ENCODE measurements at places on chromosomes 4 and X.

DNA sequence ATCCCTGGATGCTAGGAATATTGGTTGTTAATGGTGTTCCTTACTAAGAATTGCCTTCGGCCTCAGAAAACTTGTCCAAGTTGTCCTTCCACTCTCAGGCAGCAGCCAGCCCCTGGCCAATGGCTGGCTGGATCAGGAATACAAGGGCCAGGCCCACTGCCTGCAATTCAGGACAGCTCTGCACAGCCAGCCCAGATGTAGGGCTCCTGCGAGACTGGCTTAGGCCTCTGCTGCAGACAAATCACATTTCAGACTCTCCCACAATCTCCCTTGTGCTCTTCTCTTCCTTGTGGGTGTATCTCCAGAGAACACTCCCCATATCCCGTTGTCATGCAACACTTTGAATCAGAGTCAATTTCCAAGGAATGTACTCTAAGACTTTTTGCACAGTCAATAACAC is 747.6 kb upstream of the FTHL17 start:
- no peak for DNase-seq

- DNase-seq: no peak
These were observed 50.1 kb downstream of the BCORL1 start for GRCh38 chrX:130032552-130032951.

DNA sequence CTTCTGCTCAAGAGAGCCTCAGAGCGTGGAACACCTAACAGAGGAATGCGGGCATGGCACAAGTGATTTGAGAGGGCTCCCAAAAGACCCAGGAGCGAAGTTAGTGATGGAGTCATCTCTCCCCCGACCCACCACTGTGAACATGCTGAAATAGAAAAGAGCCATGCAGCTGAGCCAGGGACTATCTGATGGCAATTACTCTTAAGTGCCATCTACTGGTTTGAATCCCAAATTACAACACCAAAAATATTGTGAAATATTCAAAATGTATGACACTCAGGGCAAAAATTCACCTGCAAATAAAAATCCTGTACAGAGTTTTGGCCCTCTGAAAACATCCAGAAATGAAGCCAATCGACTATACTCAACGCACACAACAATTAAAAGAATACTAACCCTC is 2038.9 kb upstream of the ADGRL3 start:
- no peak for DNase-seq

DNA sequence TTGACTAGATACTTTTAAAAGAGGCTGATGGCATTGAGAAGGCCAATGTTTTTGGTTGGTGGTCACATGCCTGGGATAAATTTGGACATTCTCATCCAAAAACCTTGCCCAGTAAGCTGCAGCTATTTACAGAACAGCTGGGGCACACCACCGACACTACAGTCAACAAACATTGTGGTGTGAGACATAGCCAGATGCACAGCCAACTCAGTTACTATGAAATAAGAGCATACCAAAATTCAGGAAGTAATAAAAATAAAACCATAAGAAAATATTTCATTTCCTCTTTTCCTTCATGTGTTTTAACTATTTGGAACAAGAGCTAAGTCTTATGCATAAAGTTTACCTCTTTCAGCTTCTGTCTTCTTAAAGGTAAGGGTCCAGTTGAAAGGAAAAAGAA is 8.8 kb downstream of the PPM1K start:
- no peak for DNase-seq

- no peak for DNase-seq
These were observed 301.7 kb upstream of the MAGEB2 start for GRCh38 chrX:29913647-29914046.

- DNase-seq: no peak
These were observed 651.3 kb downstream of the TECRL start for GRCh38 chr4:63757929-63758328.

GRCh38 chr4:184598753-184599491 is 50.3 kb downstream of the CASP3 start:
- DNase-seq: no peak

- DNase-seq: no peak
These were observed 51.5 kb downstream of the PSAPL1 start for GRCh38 chr4:7383266-7383665.

DNA sequence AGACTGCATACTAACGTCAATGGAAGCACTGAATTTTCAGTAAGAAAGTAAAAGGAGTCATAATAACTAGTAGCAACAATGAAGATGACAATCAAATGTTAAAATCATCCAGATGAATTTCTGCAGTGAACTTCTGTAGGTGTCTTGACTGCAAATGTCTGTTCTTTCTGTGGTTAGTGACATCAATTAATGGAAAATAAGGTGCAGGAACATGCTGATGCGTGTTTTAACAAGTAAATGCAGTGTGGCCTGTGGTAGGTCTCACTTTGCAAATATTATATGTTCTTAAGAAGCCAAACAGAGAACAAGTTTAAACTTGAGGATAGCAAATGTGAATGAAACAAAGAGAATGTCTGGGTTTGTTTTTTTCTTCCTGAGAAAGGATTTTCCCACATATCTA is 2.6 kb upstream of the DTHD1 start:
- no peak for DNase-seq

- DNase-seq: no peak
These were observed 55.8 kb downstream of the PTTG2 start for GRCh38 chr4:38015886-38016515.

DNA sequence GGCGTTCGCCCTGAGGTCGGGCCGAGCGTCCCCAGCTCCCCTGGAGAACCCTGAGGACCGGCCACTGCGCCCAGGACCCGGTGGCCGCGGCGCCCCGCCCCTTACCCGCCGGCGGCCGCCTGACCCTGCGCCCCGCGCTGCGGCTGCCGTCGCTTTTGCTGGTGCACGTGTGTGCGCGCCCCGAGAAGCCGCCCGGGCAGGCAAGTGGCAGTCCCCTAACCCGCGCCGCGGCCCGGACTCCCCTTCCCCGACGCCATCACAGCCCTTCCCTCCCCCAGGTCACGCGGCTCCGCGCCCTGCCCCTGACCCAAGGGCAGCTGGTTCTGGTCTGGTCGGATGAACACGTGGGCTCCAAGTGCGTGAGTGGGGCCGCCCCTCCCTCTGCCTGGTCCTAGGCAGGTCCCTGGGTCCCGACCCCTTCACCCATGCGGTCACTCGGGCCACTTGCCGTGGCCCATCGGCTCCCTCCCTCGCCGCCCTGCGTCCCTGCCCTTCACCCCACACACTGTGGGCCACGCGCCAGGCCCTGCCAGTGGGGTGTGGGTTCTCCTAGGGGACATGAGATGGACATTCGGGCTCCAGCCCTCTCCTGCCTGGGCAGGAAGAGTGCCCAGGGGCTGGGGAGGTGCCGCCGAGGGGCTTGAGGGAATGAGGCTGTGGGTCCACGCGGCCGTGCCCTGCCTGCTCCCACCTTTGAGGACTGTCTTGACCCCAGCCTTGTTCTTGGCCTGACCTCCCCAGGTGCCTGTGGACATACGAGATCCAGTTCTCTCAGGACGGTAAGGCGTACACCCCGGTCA is 8.0 kb upstream of the FGFRL1 start:
- DNase-seq: no peak

- DNase-seq: no peak
These were observed 1.9 kb upstream of the HAUS3 start for GRCh38 chr4:2243681-2244380.

DNA sequence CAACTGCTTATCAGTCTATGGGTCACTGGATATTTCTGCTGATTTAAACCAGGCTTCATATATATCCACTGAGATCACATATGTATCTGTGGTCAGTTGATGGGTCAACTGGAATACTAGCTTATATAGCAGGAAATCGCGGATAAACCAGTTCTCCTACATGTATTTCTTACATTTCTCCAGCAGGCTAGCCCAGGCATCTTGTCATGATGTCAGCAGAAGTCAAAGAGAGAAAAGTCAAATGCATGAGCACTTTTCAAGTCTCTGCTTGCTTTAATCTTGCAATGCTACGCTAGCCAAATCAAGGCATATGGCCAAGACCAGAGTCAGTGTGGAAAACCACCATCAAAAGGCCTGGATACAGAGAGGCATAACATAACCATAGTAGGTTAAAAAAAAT is 1008.8 kb upstream of the DIAPH2 start:
- DNase-seq: no peak

DNA sequence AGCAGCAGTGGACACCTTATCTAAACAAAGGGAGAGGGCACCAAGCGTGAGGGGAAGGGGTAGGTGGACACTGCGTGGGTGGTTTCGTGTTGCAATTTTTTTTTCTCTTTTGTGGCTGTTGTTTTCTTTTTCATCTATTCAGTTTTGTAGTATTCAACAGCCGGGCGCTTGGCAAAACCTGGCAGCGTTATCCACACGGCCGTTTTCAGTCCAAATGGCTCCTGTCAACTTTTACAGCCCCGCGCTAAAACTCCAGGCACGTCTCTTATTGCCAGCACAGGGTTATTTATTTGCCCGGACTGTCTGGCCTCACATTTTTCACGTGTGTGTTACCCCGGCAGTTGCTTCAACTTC is 192.2 kb downstream of the BCOR start:
- no peak for DNase-seq

DNA sequence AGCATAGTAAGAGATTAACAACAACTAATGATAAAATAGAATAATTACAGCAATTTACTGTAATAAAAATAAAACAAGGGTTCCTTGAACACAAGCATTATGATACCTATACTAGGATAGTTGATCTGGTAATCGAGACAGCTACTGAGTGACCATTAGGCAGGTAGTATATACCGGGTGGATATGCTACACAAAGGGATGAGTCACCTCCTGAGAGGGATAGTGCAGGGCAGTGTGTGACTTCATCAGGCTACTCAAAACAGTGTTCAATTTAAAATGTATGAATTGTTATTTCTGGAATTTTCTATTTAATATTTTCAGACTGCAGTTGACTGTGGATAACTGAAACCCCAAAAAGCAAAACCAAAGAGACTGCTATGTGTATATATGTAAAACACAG is 9.7 kb upstream of the ANTXR2 start:
- DNase-seq: no peak

GRCh38 chr4:141898346-141898745 is 262.0 kb downstream of the IL15 start:
- no peak for DNase-seq

- DNase-seq: no peak
These were observed 59.3 kb downstream of the PHKA2 start for GRCh38 chrX:18924507-18925088.

GRCh38 chrX:123590842-123591486 is 141.9 kb downstream of the THOC2 start:
- no peak for DNase-seq

- no peak for DNase-seq
These were observed 54.8 kb upstream of the SRD5A3 start for GRCh38 chr4:55291227-55291640.

GRCh38 chr4:156756118-156756517 is 215.5 kb downstream of the PDGFC start:
- no peak for DNase-seq

- peak; percentile 13 for DNase-seq
These were observed 14.7 kb downstream of the GBA3 start for GRCh38 chr4:22707390-22707789.

GRCh38 chr4:20421603-20421985 is 169.9 kb downstream of the SLIT2 start:
- no peak for DNase-seq

DNA sequence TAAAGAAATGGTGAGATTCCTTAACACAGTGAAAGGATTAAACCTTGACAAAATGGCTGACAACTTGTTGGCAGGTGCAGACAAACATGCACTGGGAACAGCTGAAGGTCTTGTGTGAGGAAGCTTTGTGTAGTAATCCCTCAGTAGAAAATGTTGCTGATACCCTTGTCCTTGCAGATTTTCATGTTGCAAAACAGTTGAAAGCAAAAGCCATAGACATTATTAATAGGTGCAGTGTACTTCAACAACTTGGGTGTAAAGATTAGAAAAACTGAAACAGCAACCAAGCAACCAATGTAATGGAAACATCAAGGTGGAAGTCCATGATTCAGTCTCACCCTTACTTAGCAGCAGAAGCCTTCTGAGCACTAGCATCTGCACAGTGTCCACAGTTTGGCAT is 29.8 kb downstream of the UGT2B7 start:
- no peak for DNase-seq

DNA sequence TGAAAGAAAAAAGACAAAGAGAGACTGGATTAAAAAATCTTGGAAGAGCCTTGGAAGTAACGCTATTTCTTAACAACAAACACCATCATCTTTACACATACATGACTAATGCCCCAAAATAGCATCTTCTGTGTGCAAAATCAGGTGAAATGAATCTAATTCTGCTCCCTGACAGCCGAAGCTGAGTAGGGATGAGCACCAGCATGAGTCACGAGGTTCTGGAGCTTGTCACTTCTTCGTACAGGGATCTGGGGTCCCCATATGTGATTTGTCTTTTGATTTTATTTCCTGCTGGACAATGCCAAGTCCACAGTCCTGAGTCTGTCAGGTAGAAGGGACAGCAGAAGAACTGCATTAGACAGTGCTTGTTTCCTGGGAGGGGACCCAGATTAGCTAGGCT is 55.9 kb downstream of the OSTC start:
- no peak for DNase-seq

GRCh38 chr4:54050214-54050904 is 14.0 kb downstream of the CHIC2 start:
- DNase-seq: no peak

- DNase-seq: no peak
These were observed 30.1 kb downstream of the ADGRA3 start for GRCh38 chr4:22485737-22486136.

Measured in T-helper 1 cell (primary cell).